ENCODE measurements at places on chromosomes 12 and 14. TPM values are rescaled to one million over a fixed set of nuclear protein-coding genes. Genes with fewer than 3 reads are reported as not detected.

PRMT5 gene
- 33.3 TPM for total RNA-seq

TAC3 gene
- 3.9 TPM for total RNA-seq

- DNase-seq = no peak
These were observed 153.1 kb downstream of the PAWR start for GRCh38 chr12:79537675-79538074.

DNA sequence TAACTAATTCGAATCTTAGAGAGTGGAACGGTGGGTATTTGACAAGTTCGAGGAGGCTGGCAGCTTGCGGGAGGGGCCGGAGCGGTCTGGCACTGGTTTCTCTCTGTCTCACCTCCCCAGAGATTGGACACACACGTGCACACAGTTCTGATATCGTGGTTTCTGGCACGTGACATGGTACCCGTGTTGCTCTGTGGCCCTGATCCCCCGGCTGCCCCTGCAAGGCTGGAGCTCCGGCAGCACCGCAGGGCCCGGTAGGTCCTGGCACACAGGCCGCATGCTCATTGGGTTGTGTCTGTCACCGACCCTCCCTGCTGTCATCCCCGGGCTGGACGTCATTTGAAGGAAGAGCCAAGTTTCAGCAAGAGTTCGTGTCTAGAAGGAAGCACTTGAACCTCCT lies 82.7 kb downstream of the PPP2R5C start:
- DNase-seq = no peak
